ENCODE measurements at places on chromosomes 13 and 19.

GRCh38 chr19:33872445-33873320 lies 76.0 kb downstream of the KCTD15 start:
- DNase-seq: no peak

- no peak for DNase-seq
Observed at GRCh38 chr19:34189199-34189916, 17.1 kb downstream of the LSM14A start.

DNA sequence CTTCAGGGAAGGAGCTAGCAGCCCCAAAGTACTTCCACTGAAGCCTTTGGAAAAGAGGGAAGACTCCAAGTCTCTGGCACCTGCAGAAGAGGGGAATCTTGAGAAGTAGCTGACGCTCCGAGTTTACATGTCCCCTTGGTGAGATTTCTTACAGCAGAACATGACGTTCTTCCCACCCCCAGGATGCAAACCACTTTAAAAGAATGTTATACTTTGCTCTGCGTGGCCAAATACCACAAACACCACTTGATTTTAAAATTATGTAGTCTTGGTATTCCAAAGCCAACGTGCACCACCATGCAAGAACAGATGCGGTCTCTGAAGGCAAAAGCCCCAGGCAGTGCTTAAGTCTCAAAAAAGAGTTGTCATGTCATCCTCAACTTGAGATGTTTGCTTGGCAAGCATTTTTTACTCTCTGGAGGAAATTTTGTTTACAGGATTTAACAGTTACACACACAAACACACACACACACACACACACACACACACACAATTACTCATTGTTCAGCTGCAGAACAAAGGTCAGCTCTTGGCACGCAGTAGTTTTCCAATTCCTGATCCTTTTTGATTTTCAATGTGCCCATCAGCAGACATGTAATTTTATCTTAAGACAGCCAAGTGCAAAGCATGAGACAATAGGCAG lies 106.1 kb downstream of the RGCC start:
- DNase-seq: no peak

DNA sequence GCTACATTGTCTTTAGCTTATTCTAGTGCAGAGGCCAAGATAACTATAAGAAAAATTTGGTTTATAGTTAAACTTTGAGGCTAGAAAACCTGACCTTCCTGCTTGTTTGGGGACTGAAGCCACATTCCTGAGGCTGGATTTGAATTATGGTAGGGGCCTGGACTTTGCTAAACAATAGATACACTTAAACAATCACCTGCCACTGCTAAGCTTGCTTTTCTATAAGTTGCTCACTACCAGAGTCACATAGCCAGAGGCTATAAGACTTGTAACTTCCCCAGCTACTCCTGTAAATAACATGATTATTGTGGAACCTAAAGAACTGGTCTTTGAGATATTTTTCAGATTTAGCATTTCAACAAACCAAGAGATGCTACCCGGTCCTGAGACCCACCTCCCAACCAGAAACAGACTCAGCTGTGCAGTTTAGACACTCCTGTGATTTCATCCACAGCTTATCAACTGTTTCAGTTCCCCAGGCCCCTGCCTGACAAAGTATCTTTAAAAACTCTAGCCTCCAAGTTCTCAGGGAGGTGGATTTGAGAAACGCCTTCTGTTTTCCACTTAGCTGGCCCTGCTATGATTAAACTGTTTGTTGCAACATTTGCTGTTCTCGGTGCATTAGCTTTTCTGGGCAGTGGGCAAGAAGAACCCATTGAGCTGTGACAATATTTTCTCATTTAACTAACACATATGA lies 77.7 kb downstream of the MIPEP start:
- DNase-seq: no peak

- no peak for DNase-seq
Observed at GRCh38 chr13:29905845-29906244, 55.4 kb upstream of the UBL3 start.

- no peak for DNase-seq
Observed at GRCh38 chr13:113498905-113499304, 8.4 kb upstream of the DCUN1D2 start.

GRCh38 chr19:5578097-5578846 lies 10.5 kb upstream of the TINCR start:
- DNase-seq: no peak

- DNase-seq: no peak
Observed at GRCh38 chr13:99832347-99832746, 139.2 kb downstream of the ZIC5 start.

GRCh38 chr19:43804432-43804831 lies 2.2 kb upstream of the LYPD5 start:
- DNase-seq: no peak

DNA sequence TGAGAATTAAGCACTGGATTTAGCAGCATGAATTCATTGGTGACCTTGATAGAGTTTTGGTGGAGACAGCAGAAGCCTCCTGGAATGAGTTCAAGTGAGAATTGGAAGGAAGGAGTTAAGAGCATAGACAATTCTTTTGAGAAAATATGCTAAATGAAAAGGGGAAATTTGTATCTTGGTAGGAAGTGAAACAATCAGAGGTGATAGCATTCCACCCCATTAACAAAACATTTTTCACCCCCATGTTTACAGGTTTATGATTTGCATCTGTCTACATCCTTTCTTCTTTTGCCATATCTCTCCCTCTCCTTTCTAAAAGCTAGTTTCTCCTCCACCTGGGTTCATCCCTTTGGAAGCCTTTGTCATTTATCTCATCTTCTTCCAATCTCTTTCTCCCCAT lies 27.5 kb downstream of the LNX2 start:
- no peak for DNase-seq

- DNase-seq: no peak
Observed at GRCh38 chr19:47155148-47155547, 24.5 kb downstream of the SAE1 start.

GRCh38 chr13:63693696-63694095 lies 2278.0 kb upstream of the PCDH20 start:
- no peak for DNase-seq

- DNase-seq: no peak
Observed at GRCh38 chr13:30654430-30654829, 36.7 kb downstream of the USPL1 start.

DNA sequence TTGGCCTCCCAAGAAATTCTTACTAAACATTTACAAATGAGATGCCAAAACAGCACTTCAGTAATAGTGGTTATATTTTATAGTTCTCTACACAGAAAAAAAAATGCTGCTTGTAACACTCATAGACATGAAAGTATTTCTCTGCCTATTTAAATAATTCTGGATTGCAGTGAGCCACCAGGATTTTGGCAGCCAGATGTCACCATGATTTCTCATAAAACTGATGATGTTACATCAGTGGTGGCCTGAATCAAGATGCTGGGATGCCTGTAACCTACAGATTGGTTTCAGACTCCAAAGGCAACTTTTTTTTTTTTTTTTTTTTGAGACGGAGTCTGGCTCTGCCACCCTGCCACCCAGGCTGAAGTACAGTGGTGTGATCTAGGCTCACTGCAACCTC lies 2.7 kb upstream of the CAPS start:
- DNase-seq: no peak

DNA sequence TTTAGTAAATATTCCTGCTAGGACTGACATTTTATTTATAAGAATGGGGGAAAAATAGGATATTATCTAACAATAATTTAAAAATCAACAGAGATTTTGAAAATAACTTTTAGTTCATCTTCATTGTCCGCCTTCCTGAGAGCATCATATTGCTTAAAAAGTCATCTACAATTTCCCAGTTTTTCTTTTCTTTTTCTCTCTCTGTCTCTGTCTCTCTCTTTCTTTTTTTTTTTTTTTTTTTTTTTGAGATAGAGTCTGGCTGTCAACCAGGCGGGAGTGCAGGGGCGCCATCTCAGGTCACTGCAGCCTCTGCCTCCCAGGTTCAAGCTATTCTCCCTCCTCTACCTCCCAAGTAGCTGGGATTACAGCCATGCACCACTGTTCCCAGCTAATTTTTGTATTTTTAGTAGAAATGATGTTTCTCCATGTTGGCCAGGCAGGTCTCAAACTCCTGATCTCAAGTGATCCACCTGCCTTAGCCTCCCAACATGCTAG lies 276.3 kb downstream of the DACH1 start:
- DNase-seq: no peak
